ENCODE measurements at places on chromosomes 5 and 9.

- DNase-seq, result no peak
Measured at GRCh38 chr9:125784286-125785049, 37.3 kb downstream of the PBX3 start.

DNA sequence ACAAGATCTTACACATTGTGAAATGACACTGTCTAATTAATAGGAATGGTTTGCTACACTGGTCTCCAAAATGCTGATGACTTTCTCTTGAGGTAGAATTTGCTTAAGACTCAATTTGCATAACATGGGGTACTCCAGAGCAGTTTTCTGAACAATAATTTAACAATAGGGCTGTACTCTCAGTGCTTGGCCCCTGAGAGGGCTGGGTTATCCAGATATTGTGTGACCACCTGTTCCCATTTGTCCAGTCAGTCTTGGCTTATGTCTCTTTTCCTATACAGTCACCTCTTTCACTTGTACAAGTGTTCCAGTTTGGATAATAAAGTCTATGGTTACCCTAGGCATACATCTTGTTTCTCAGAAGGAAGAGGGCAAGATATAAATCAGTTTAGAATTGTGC, 17.9 kb downstream of the ZSWIM6 start:
- no peak for DNase-seq

GRCh38 chr5:154190595-154191304, at the start of gene GALNT10:
Gene GALNT10, plus strand, starts transcription at chr5:154190733. Its CDS starts 134 bp downstream, at chr5:154190867.
- DNase-seq, result peak; percentile 76

- no peak for DNase-seq
Measured at GRCh38 chr9:38091310-38092199, 22.5 kb upstream of the SHB start.

DNA sequence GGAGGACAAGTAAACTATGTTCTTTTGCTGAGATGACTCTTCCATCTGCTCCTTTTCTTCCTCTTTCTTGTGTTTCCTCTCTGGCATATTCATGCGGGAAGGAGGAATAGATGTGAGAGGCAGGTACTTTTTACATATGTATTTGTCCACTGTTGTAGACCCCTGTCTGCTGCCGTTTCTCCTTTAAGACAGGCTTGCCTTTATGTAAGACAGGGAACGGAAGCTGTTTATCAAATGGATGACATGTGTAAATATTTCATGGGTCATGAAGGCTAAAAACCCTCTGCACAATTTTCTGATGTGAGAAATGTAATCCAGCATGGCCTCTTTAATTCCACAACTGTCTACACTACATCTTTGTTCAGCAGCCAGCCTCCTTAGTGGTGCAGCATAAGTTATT, 1525.5 kb upstream of the NUDT12 start:
- DNase-seq, result no peak

DNA sequence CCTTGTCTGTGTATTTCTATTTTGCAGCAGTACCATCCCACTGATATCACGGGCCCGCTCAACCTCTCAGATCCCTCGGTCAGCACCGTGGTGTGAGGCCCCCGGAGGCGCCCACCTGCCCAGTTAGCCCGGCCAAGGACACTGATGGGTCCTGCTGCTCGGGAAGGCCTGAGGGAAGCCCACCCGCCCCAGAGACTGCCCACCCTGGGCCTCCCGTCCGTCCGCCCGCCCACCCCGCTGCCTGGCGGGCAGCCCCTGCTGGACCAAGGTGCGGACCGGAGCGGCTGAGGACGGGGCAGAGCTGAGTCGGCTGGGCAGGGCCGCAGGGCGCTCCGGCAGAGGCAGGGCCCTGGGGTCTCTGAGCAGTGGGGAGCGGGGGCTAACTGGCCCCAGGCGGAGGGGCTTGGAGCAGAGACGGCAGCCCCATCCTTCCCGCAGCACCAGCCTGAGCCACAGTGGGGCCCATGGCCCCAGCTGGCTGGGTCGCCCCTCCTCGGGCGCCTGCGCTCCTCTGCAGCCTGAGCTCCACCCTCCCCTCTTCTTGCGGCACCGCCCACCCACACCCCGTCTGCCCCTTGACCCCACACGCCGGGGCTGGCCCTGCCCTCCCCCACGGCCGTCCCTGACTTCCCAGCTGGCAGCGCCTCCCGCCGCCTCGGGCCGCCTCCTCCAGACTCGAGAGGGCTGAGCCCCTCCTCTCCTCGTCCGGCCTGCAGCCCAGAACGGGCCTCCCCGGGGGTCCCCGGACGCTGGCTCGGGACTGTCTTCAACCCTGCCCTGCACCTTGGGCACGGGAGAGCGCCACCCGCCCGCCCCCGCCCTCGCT, 1.9 kb downstream of the LRRC26 start:
- peak; percentile 85 for DNase-seq

- no peak for DNase-seq
Measured at GRCh38 chr5:55892479-55892878, 41.3 kb downstream of the IL31RA start.
